Suprapubic skin (tissue), 4 donors: ENCODE measurements at places on chromosomes 3 and 15. TPM values are rescaled to one million over a fixed set of nuclear protein-coding genes. Genes with fewer than 3 reads are reported as not detected.
A peak's percentile ranks its signal among the peaks of the same experiment; 100 is the strongest.

- no peak for DNase-seq
- no peak overlapping the region for H3K4me3 ChIP-seq
- H3K27ac ChIP-seq = no peak overlapping the region
- no peaks in the 10 kb centered on the region for H3K4me1 ChIP-seq
Measured at GRCh38 chr3:85783291-85783690, 824.5 kb downstream of the CADM2 start.

- DNase-seq = no peak
- H3K27me3 ChIP-seq = no peaks in the 10 kb centered on the region
- no peak overlapping the region for H3K4me3 ChIP-seq
- no peak overlapping the region for H3K27ac ChIP-seq
- H3K36me3 ChIP-seq = peaks cover 46% of the 10 kb centered on the region
Measured at GRCh38 chr15:82532383-82532990, 7.8 kb downstream of the RPS17 start.

DNA sequence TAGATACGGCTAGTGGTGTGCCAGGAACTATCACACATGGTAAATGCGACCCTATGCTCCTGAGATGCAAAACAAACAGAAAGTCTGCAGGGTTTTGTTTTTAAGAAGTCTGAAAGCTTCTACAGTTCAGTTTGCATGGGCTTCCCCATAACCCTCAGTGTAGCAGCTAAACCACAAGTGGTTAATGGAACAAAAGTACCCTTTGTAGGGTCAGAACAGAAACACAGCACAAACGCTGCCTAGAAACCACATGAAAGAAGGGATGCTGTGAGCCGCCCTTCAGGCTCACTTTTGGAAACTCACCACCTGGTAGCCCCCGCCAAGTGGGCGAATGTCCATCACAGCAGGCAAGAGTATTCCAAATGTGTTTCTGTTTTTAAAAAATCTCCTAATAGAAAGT is 46.2 kb downstream of the CTDSPL start:
- H3K27ac ChIP-seq = no peak overlapping the region
- peaks cover 57% of the 10 kb centered on the region for H3K4me1 ChIP-seq
- no peaks in the 10 kb centered on the region for H3K36me3 ChIP-seq
- DNase-seq = no peak

- peaks cover 62% of the 10 kb centered on the region for H3K36me3 ChIP-seq
- no peak overlapping the region for H3K27ac ChIP-seq
- H3K27me3 ChIP-seq = no peaks in the 10 kb centered on the region
- no peak for DNase-seq
- H3K4me1 ChIP-seq = peaks cover 54% of the 10 kb centered on the region
Measured at GRCh38 chr3:58116161-58116955, 94.4 kb downstream of the DNASE1L3 start.

GRCh38 chr15:98142572-98142971 is 182.1 kb downstream of the ARRDC4 start:
- H3K27me3 ChIP-seq = peaks cover 3% of the 10 kb centered on the region
- no peak overlapping the region for H3K27ac ChIP-seq

DNA sequence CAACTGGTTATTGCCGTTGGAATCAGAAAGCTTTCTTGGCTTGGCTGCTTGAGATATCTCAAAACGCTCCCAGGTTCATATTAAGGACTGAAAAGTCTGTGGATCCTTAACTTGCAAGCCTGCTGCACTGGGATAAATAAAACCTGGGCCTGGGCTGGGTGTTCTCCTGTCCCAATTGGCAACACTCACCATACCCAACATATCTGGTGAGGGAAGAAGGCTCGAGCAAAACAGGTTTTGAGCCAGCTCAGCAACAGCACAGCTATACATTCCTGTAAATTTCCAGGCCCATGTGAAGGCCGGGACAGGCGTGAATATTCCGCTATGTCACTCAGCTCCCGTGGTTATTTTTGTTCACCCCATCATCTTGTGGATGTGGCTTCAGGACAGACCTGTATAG is 169.0 kb upstream of the BCL6 start:
- H3K36me3 ChIP-seq = no peaks in the 10 kb centered on the region
- peak overlapping the region; percentile 89 for H3K27ac ChIP-seq
- DNase-seq = no peak
- no peaks in the 10 kb centered on the region for H3K27me3 ChIP-seq

DNA sequence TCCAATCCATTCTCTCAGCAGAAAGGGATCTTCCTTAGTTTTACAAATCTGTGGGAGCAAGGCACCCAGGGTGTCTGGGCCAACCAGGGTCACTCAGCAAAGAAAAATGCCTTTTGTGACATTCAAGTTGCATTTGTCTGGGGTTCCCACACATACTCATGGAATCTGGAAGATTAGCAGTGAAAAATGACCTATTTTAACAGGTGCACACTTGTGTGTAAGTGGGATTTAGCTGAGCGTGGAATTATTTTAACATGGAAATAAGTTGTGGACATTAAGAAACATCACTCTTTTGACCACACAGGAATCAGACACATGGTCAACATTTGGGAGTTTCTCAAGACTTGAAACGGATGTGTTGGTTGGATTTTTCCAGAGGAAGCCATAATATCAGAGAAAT is 234.9 kb downstream of the OPA1 start:
- no peak overlapping the region for H3K4me3 ChIP-seq
- no peaks in the 10 kb centered on the region for H3K27me3 ChIP-seq
- H3K27ac ChIP-seq = peak overlapping the region; percentile 3
- no peak for DNase-seq
- H3K36me3 ChIP-seq = no peaks in the 10 kb centered on the region

DNA sequence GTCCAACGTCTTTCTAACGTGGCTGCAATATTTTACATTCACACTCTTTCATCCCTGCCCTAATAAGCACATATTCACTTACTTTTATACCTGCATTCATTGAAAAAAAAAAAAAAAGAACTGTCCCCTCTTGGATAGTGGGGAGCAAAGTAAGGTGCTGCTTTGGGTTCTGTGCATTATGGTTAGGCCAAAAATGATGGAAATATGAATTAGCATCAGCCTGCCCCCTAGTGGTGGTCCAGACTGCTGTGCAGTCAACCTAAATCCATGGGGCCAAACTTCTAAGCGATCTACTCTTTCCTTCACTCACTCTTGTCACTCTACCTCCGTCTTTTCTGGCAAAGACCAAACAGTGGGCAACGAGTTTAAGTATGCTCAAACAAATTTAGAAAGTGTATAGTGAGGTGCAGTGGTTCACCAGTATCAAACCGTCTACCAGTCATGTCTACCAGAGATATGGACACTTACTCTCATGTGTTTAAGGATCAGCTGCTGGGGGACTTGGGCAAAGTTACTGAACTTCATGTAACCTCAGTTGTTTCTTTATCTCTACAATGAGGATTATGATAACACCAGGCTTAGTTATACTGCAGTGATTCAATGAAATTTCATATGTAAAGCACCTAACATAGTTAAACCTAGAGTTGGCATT is 61.5 kb upstream of the GRM7 start:
- no peak overlapping the region for H3K4me3 ChIP-seq
- no peaks in the 10 kb centered on the region for H3K27me3 ChIP-seq
- H3K36me3 ChIP-seq = no peaks in the 10 kb centered on the region
- DNase-seq = no peak
- no peak overlapping the region for H3K27ac ChIP-seq
- no peaks in the 10 kb centered on the region for H3K4me1 ChIP-seq

- H3K4me1 ChIP-seq = no peaks in the 10 kb centered on the region
- H3K27me3 ChIP-seq = no peaks in the 10 kb centered on the region
- no peak overlapping the region for H3K27ac ChIP-seq
- no peak for DNase-seq
Measured at GRCh38 chr15:47764666-47765065, 47.4 kb downstream of the SEMA6D start.

DNA sequence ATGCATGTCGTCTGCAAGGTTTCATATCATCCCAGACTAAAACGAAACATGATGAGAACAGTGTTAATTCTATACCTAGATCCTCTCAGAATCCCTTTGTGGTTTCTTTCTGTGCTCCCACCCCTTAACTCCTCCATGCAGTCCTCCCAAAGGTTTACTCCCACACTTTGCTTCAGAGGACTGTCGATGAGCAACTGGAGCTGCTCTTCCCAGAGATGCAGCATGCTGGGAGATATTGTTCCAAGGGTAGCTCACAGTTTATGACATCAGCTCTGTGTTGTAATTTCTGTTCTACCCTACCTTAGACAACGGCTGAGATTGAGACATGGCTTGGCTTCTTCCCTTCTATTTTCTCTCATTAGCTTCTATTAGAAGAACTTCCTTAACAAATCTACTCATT is 313.0 kb upstream of the COL8A1 start:
- no peak for DNase-seq
- H3K27me3 ChIP-seq = no peaks in the 10 kb centered on the region
- H3K27ac ChIP-seq = no peak overlapping the region
- no peak overlapping the region for H3K4me3 ChIP-seq

DNA sequence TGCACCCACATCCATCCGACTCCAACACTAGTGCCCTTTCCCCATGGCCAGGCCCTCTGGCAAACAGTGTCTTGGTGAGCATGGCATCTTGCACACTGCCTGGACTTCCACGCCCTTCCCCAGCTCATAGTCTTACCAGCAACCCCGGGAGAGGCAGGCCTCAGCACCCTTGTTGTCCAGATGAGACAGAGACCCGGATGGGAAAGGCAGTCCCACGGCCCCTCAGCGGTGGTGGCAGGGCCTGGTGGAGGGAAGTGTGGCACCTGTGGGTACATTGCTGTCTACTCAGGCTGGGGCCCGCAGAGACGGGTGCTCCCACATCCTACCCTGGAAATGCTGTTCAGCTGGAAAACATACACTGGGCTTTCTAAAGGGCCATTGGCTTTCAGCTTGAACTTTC is 28.4 kb downstream of the HDAC11 start:
- no peak overlapping the region for H3K27ac ChIP-seq
- H3K27me3 ChIP-seq = no peaks in the 10 kb centered on the region
- no peak for DNase-seq
- H3K4me1 ChIP-seq = peaks cover 20% of the 10 kb centered on the region

DNA sequence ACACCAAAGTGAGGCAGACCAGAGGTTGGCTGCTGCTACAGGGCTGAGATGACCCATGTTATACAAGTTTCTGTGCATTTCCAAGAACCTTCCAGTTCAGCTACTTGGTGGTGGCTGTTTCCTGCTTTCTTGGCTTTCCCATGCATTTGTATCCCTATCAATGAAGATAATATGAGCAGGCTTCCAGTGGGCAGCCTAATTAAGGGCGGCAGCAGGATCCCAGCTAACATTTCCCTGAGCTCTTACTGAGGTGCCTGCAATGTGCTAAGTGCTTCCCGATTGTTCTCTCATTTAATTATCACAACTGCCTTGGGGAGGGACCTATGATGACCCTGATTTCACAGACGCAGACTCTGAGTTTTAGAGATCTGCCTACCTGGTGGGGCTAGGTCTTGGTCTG is 95.5 kb downstream of the FRMD4B start:
- peaks cover 8% of the 10 kb centered on the region for H3K36me3 ChIP-seq
- DNase-seq = no peak
- H3K27ac ChIP-seq = no peak overlapping the region
- no peaks in the 10 kb centered on the region for H3K27me3 ChIP-seq

DNA sequence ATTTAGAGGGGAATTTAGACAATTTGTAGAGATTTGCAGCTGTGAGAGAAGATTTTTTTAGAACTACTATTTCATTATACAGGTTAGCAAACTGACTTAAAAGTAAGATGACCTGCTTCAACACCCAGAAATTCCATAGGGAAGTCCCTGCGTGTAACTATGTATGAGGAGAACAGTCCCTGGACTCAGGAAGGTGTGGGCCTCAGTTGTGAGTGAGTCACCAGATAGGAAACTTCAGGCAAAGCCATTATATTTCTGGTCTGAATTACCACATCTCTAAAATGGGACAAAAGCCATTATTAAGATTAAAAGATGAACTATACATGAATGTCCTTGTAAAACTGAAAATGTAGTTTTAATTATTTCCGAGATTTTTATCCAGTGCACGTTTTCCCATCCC is 488.3 kb upstream of the GOLIM4 start:
- no peaks in the 10 kb centered on the region for H3K4me1 ChIP-seq
- no peak overlapping the region for H3K27ac ChIP-seq
- no peaks in the 10 kb centered on the region for H3K36me3 ChIP-seq
- H3K4me3 ChIP-seq = no peak overlapping the region
- no peaks in the 10 kb centered on the region for H3K27me3 ChIP-seq

- no peaks in the 10 kb centered on the region for H3K4me1 ChIP-seq
- no peak overlapping the region for H3K27ac ChIP-seq
- no peak for DNase-seq
- H3K4me3 ChIP-seq = no peak overlapping the region
- H3K27me3 ChIP-seq = no peaks in the 10 kb centered on the region
Measured at GRCh38 chr3:132399054-132399929, 18.0 kb upstream of the DNAJC13 start.

- no peak overlapping the region for H3K4me3 ChIP-seq
- H3K27ac ChIP-seq = no peak overlapping the region
- no peak for DNase-seq
- peaks cover 13% of the 10 kb centered on the region for H3K4me1 ChIP-seq
- H3K36me3 ChIP-seq = no peaks in the 10 kb centered on the region
Measured at GRCh38 chr3:143808030-143808429, 40.2 kb downstream of the SLC9A9 start.

DNA sequence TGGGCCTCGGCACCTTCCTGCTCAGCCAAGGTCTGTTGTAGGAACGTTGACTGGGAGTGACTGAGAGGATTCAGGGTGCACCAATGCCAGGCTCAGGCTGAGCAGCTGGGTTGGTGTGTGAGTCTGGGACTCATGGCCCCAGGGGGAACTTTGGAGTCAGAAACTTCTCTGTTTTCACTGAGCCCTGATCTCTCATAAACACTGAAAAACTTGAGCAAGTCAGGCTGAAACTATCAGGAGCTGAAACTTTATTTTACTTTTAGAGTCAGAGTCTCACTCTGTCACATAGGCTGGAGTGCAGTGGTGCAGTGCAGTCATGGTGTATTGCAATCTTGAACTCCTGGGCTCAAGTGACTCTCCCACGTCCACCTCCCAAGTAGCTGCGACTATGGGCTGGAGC is 3.0 kb downstream of the TRAK1 start:
- H3K27me3 ChIP-seq = no peaks in the 10 kb centered on the region
- no peaks in the 10 kb centered on the region for H3K36me3 ChIP-seq
- peak overlapping the region; percentile 12 for H3K27ac ChIP-seq
- no peak overlapping the region for H3K4me3 ChIP-seq
- DNase-seq = peak; percentile 41
- H3K4me1 ChIP-seq = peaks cover 65% of the 10 kb centered on the region

DNA sequence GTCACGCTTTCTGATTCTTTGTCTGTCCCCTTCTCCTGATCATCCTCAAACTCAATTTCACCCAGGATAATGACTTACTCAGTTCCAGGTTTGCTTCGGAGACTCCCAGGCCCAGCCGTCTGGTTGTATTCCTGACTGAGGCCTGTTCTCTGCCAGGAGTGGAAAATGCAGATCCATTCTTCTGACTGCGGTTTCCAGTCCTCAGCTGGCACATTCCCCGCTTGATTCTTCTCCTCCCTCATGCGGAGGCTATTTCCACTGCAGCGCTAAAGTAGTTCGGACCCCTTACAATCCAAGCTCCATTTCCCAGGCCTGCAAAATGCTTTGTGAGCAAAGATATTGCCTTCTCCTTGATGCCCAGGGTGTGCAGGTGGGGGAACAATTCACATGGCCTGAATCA is 47.2 kb upstream of the GALNT15 start:
- H3K27me3 ChIP-seq = no peaks in the 10 kb centered on the region
- H3K36me3 ChIP-seq = no peaks in the 10 kb centered on the region
- H3K27ac ChIP-seq = no peak overlapping the region
- no peak for DNase-seq
- H3K4me3 ChIP-seq = no peak overlapping the region
- H3K4me1 ChIP-seq = peaks cover 7% of the 10 kb centered on the region

Gene ACTRT3
- total RNA-seq = 0.39 TPM

Gene CAND2
- total RNA-seq = 1.4 TPM

Gene LRRC3B
- total RNA-seq = not detected

Gene IDH3A
- 55.1 TPM for total RNA-seq

Gene TRIM42
- total RNA-seq = not detected

Gene KLHL40
- total RNA-seq = not detected

Gene SLC35A5
- total RNA-seq = 24.8 TPM
